ENCODE measurements at places on chromosomes 1 and 21.

- no peak for DNase-seq
Measured at GRCh38 chr1:150484861-150485260, 2.4 kb upstream of the TARS2 start.

- DNase-seq = no peak
Measured at GRCh38 chr1:196433000-196433399, 175.2 kb downstream of the KCNT2 start.

DNA sequence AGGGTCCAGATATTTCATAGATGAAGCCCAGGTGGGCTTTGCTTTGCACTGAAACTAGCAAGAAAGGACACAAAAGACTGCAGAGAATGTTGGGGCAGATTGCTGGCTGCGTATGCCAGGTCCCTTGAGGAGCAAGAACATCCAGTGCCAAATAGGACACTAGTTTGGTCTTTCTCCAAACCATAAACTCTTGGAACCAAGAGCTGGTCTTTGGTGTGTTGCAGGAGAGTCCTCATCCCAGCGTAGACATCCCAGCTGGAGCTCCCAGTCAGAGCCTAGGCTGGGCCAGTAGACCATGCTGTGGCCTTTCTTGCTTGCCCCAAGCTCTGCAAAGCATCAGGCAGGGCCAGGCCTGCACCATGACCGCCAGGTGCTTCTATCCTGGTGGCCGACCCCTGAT is 87.5 kb downstream of the ATP5PO start:
- no peak for DNase-seq

- no peak for DNase-seq
Measured at GRCh38 chr1:156367383-156368156, 1.4 kb upstream of the RHBG start.

DNA sequence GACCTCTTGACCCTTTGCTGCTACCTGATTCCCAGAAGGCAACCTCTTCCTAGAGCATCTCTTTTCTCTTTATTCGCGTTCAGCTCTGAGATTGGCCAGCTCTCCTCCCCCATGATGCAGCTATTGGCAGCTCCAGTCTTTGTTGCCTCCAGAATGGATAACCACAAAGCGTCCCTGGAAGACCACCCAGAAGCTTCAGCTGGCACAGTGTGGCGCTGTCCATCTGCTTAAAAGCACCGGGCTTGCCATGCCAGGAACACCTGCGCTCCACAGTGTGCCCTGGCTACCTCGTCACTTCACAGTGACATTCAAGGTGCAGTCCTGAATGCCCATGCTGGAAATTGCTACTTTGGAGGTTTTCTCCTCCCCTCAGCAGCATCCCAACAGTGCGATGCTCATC is 353.9 kb downstream of the LMO4 start:
- no peak for DNase-seq

DNA sequence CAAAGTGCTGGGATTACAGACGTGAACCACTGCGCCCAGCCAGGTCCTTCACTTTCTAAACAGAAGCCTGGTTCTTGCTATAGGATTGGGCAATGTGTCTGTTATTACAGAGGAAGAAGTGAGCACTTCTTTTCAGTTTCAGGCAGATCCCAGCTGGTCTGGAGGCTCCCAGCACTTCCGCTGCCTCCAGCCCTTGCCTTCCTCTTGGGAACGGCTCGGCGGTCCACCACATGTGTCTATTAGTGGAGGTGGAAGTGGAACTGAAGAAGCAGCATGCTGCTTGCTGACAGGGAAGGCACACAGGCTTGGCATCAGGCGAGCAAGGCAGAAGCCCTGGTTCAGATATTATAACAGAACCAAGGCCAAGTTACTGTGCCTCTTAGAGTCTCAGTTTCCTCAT is 17.0 kb downstream of the MKNK1 start:
- no peak for DNase-seq

- DNase-seq = peak; percentile 26
Measured at GRCh38 chr1:241702442-241703373, 50.6 kb downstream of the WDR64 start.

- DNase-seq = no peak
Measured at GRCh38 chr21:42297377-42297776, 17.8 kb downstream of the TFF3 start.

- no peak for DNase-seq
Measured at GRCh38 chr21:44496564-44497550, 41.5 kb downstream of the LRRC3 start.

DNA sequence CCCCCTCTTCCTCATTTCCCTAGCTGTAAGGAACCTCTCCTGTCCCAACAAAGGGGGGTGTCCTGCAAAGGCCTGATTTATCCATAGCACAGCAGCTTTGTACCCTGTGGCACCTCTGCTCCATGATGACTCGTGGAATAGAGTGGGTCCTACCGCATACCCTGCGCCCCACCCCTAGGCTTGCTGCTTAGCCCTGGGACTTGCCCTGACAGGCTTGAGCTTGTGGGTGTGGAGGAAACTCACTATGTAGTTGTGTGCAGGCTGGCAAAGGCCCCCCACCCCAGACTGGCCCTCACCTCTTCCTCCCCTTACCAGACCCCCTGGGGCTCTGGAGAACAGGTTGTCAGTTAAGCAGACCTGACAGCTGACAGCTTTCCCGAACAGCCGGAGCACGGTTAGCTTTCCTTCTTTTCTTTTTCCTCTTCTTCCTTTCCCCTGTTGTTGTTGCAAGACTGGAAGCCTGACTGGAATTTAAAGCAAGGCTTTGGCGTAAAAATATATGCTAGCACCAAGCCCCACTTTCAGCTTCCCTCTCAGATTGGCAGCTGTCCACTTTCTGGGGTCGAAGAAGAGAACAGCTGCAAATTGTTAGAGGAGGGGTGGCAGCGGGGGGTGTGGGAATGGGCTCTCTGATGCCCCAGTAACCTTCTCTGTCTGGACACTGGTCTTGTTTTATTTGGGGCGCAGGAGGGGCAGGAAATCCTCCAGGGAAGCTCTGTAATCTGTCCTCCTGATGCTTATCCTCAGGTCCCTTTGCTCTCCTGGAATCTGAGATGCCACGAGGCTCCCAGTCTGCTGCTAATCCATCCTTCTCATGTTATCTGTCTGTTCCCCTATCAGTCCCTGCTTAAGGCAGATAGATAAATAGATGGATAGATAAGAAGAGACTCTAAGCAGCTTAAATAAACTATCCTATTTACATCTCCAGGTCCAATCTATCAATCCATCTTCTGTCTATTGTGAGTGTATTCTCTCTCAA is 134.6 kb downstream of the BRINP2 start:
- DNase-seq = no peak

DNA sequence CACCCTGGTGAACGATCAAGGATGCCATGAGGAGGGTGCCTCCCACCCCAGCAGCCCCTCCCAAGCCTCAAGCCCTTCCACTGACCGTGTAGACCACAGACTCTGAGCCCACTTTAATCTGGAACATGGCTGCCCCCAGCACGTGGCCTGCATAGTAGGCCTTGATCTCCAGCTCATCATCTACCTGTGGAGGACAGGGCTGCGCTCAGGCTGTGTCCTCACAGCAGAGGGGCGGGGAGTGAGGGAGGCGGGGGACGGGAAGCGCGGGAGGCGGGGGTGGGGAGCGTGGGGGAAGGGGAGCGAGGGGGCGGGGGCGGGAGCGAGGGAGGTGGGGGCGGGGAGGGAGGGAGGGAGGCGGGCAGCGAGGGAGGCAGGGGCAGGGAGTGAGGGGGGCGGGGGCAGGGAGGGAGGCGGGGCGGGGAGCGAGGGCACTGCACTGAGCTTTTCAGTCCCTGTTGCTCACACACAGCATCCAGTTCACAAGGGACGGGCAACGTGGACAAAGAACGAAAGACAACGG is 7.1 kb downstream of the PUSL1 start:
- DNase-seq = no peak

DNA sequence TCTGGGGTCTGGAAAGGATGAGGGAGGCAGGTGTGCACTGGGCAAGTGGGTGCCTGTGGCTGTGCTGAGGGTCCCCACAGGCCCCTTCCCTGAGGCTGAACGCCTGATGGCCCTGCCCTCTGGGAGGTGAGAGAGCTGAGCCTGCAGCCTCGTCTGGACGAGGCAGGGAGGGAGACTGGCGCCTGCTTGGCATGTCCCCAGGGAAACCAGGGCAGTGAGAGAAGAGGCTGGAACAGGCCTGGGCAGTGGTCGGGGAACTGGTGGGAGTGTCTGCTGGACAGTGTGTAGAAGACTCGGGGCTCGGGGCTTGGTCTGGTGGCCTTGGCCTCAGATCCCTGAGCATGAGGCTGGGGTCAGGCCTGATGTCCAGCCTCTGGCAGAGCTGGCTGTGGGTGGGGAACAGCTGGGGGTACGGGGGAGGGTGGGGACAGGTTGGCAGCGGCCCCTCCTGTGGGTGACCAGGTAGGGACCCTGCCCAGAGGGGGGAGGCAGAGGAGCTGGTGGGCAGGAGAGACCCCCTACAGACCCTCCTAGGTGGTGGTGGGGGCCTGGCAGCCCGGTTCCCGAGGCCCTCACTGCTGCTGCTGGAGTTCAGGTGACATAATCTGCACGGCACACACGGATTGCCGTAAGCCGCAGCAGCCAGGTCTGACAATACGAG is 30.8 kb upstream of the PLCH2 start:
- DNase-seq = no peak

GRCh38 chr1:236287356-236287755 is 5.6 kb upstream of the ERO1B start:
- DNase-seq = no peak

GRCh38 chr1:58841455-58841854 is 57.6 kb upstream of the JUN start:
- no peak for DNase-seq

DNA sequence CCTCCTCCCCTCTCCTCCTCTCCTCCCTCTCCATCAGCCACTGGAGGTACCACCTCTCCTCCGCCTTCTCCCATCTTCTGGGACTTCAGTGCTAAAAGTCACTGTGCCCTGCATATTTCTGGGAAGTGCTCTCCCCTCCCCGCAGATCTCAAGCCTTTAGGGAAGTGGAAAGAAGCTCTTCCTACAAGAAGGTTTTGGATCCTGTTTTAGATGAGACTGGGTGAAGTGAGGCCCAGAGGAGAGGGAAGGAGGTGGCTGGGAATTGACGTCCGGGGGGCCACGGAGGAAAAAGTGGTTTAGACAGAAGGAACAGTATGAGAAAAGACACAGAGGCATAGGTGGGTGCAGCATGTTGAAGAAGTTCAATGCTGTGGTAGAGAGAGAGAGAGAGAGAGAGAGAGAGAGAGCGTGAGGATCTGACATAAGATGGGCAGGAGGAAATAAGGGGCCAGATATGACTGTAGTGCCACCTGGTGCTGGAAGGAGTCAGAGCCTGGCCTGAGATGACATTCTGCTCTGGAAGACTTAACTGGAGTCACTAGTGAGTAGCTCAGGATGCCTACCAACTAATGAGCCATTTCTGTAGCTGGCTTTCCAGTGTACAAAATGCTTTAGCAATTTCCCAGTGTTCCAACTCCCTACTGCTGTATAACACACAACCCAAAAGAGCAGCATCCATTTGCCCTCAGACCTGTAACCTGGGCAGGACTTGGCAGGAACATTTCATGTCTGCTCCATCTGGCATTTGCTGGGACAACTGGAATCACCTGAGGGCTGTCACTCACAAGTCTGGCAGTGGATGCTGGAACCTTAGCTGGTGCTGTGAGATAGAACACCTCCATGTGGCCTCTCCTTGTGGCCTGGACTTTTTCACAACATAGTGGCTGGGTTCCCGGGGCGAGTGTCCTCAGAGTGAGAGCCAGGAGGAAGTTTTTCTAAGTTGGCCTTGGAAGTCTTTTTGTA is 16.6 kb upstream of the ZSCAN20 start:
- DNase-seq = peak; percentile 70

DNA sequence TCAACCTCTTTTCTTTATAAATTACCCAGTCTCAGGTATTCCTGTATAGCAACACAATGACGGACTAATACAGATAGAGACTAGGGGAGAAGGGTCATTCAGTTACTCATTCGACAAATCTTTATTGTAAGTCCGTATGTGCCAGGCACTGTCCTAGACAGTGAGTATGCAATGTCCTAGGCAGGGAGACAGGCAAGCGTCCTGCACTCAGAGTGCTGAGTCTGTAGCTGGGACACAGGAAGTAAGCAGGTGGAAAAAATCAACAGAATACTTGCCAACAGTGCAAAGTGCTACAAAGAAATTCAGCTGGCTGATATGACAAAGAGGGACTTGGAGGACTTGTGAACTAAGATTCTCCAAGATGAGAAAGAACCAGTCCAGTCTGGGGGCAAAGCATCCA is 92.2 kb upstream of the ZBTB40 start:
- no peak for DNase-seq

- DNase-seq = peak; percentile 39
Measured at GRCh38 chr1:44275991-44276405, 62.7 kb downstream of the DMAP1 start.

- no peak for DNase-seq
Measured at GRCh38 chr1:32470991-32471694, 6.3 kb downstream of the ZBTB8B start.

GRCh38 chr1:941588-942383 is 17.3 kb downstream of the NOC2L start:
- DNase-seq = no peak

DNA sequence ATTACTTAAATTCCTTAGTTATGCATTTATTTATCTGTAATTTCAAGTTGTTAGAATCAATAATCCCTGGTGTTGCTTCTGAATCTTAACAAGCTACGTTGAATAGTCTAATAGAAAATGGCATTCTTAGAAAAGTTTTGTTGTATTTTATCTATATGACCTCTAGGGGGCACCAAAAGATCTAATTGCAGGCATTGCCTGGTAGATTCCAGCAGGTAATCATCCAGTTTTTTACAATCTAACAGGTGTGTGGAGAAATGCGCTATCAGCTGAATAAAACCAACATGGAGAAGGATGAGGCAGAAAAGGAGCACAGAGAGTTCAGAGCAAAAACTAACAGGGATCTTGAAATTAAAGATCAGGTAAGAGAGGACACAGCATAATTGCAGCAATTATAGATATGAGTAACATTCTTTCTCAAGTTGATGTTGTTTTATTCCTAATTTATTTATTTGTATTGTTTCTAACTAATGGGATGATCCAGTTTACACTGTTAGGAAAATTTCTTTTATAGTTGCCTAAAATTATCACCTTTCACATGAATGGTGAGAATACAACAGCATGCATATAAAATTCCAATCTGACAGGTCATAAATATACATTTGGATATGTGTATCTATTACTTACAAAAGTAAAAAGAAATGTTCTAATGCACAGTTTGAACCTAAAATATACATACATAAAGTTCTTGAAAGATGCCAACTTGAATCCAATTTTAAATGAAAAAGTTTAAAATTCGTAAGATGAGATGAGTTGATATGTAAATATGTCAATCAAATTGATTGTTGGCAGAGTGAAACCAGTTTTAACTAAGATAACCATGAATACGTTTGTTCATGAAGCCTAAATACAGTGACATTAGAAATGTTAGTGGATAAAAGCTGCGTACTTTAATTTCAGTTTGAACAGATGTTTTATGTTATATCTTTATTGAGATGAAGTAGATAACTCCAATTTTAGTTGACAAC is 88.4 kb downstream of the SDCCAG8 start:
- no peak for DNase-seq

GRCh38 chr1:231279683-231280082 is 38.7 kb downstream of the GNPAT start:
- DNase-seq = no peak

- no peak for DNase-seq
Measured at GRCh38 chr1:43821471-43821870, 112.1 kb upstream of the ARTN start.
